Glomerular endothelial cell (primary cell): ENCODE measurements at places on chromosomes 6 and 20. TPM values are rescaled to one million over a fixed set of nuclear protein-coding genes. Genes with fewer than 3 reads are reported as not detected.
A peak's percentile ranks its signal among the peaks of the same experiment; 100 is the strongest.

DNA sequence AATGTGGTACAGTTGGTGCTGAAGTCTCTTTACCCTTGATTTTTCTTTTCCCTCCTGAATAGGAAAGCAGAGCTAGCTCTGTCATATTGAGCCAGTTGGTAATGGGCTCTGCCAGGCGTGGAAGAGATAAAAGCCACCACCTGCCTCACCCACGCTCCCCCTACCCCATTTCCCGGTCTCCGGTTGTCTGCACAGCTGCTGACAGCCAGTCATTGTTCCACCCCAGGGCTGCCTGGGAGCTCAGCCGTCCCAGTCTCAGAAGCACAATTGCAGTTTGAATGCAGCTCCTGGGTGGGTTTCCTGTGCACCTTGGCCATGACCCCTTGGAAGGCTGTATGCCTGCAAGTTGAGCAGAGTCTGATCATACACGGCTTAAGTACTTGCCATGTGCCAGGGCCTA, 675.2 kb upstream of the FLRT3 start:
- no peak for DNase-seq

DNA sequence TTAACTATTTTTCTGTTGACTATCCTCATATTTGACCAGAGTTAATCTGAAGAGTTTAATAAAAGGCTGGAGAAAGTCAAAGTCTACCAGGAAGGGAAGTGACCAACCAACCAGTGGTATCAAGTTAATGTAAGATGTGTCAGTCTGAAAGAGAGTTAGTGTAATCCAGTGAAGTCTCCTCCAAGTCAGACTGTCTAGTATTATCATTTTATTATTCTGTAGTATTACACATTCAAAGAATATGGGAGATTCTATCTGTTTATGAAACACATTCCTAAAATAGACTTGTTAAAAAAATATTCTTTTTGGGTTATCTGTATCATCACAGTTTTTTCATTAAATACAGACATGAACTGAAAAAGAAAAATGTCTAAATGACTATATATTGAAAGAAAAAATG, 194.4 kb downstream of the BTBD9 start:
- DNase-seq, result no peak

- no peak for DNase-seq
Measured at GRCh38 chr6:125066964-125067363, 86.6 kb upstream of the TPD52L1 start.

DNA sequence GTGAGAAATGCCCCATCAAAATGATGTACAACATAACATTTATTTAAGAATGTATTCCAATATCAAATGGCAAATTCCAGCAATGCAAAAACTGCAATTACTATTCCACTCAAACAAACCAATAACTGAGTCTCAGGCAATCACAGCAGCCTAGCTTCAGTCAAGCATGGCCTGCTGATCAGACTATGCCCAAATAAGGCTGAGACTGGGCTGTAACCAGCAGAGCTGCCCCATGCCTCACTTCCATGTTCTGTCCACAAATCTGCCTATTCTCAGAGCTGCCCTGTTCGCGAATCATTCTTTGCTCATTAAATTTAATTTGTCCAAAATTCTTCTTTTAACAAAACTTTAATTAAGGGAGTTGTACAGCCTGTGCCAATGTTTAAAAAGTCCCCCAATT, 155.4 kb downstream of the FNDC1 start:
- no peak for DNase-seq

DNA sequence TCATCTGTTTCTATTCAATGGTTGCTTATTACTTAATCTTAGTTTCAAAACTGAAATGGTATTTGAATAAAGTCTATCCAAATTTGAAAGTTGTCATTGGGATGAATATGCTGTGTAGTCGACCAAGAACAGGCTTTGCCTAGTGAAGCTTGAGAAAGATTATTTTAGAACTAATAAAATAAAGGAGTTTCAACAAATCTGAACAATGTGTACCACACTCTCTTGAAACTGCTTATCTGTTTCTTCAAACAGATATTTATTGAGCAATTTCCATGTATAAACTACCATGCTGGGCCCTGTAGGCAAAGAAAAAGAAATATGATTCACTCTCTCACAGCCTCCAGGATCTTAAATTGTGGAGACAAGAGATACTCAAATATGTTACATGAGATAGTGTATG, 174.4 kb downstream of the OGFRL1 start:
- DNase-seq, result no peak

- DNase-seq, result no peak
Measured at GRCh38 chr6:128657181-128657580, 136.8 kb upstream of the PTPRK start.

DNA sequence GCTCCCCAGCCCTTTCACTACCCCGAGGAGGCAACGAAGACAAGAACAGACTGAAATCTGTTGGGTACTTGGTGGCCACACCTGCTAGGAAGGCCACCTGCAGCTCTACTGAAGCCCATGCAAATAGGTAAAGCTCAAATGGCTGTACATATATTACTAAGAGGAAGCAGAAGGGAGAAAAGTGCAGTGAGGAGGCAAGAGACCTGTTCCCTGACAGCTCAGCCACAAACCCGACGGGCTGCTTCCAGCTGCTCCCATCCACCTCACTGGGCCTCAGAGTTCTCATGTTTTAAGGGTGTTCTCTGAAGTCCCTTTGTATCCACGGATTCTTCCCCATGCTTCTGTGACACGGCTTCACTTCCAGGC, 24.6 kb downstream of the TRAM2 start:
- no peak for DNase-seq

GRCh38 chr6:27894839-27895762, 17.1 kb downstream of the OR2B2 start:
- peak; percentile 76 for DNase-seq

DNA sequence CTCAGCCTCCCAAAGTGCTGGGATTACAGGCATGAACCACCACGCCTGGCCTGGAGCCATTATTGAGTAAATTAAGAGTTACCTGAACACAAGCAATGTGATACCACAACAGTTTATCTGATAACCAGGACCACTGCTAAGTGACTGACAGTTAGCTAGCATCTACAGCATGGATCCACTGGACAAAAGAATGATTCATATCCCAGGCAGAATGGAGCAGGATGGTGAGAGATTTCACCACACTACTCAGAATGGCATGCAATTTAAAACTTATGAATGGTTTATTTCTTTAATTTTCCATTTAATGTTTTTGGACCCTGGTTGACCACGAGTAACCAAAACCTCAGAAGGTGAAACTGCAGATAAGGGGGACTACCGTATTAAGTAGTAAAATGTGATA, 48.6 kb downstream of the RALGAPA2 start:
- DNase-seq, result no peak

GRCh38 chr20:10639737-10640556, 33.9 kb downstream of the JAG1 start:
- DNase-seq, result no peak

DNA sequence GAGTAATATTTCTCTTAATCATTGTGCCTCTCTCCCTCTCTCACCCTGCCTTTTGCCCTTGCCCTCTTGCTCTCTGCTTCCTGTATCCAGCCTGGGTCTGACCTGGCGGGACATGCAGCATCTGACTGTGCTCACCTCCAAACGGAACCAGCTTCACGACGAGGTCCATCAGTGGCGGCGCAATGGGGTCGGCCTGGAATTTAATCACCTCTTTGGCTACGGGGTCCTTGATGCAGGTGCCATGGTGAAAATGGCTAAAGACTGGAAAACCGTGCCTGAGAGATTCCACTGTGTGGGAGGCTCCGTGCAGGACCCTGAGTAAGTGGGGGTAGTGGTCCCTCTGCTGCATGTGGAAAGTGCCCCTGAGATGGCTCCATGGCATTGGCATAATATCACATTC, 65.9 kb downstream of the BFSP1 start:
- no peak for DNase-seq

DNA sequence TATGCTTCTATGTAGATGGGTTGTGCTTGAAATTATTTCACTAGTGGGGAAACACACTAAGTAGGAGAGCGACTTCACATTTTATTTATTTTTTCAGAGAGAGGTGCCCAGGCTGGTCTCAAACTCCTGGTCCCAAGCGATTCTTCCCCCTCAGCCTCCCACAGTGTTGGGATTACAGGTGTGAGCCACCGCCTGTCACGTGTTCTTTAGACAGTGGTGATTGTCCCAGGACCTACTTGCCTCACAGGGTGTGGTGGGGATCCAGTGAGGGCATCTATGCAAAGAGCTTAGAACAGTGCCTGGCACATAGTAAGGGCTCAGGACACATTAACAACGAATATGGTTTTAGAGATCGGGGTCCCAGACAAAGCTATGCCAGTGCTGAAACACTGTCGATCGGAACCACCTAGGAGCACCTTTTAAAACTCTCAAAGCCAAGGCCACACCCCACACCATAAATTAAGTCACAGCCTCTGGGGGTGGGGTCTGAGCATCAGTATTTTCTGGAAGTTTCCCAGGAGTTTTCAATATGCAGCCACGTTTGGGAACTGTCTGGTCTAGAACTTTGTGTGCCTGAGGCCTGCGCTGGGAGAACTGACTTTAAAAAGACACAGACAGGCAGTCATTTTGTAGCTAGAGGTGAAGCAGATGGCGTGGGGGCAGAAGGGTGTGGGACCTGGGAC, 4.8 kb upstream of the BCAS4 start:
- no peak for DNase-seq

- no peak for DNase-seq
Measured at GRCh38 chr6:30154709-30155519, 6.1 kb downstream of the TRIM10 start.

DNA sequence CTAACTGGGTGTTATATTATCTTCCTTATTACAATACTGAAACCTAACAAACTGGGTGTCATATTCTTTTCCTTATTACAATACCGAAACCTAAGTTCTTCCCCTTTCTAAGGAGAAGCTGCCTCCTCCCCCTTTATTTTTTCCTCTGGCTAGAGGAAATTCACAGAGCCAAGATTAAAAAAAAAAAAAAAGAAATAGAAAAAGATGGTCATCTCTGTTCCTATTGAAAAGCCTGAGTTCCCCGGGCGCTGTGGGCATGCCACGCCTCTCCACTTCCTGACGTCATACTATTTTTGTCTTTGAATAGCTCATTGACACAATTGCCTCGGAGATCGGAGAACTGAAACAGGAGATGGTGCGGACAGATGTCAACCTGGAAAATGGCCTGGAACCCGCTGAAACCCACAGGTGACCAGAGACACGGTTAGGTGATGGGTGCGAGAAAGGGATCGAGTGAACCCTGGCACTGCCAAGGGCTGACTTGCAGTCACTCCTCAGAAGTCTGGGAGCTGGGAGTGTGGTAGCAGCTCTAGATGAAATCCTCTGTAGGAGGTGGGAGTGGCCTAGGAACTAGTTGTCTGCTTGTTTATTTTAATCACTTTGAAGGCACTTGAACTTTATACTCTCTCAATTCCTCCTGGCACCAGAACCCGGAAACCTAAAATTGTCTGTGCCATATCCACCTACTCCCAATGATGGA, 82.2 kb upstream of the NAA20 start:
- peak; percentile 51 for DNase-seq

DNA sequence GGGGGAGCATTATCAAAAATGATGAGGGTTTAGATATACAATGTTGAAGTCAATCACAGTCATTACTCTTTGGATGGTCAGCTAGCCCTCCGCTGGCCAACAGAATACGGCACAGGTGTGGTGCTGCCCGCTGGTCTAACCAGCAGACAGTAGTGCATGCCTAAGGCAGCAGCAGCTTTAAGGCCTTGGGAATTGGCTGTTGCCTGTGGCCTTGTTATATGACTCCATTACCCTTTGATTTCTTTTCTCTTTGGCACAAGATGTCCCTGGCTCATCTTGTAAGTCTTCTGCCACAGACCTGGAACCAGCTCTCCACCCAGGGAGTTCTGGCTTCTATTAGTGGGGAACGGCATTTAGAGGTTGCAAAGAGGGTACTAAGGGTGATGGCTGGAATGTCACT, 110.2 kb downstream of the WDR27 start:
- DNase-seq, result no peak

DNA sequence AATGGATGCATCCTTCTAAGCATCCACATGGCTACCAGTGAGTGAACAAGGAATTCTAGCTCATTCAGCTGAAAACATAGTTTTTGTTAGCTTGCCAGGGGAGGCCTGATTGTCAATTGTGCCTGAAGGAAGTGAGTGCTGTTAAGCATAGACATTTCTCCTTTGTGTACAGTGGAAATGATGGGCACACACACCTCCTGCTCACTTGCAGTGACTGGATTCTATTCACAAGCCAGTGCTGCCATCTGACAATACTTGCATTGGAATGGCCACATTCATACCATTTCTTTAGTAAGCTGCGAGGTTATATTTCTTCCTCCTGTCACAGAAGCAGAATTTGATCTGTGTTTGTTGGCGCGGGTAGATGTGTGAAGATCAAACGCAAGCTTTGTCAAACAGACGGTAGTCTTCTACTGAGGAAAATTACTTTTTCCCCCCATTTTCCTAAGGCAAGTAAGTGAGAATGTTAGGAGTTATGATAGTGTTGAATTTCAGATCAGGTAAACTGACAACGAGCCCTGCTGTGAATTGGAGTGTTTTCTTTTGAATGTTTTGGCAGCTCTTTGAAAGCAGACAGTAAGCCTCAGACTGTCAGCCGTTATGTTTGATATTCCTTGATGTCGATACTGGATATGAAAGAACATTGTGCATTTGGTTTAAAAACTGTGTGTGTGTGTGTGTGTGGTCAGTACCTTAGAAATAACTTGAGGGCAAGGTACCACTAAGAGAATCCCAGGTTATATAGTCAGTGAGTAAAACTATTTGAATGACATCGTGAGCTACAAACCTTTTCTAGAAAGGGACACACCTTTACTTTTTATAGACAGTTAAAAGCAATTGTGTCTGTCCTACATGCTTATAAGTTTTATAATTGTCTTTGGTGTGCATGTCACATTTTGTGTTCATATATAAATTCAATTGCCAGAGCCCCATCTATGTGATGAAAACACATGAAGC, 84.2 kb upstream of the BMP2 start:
- DNase-seq, result no peak

DNA sequence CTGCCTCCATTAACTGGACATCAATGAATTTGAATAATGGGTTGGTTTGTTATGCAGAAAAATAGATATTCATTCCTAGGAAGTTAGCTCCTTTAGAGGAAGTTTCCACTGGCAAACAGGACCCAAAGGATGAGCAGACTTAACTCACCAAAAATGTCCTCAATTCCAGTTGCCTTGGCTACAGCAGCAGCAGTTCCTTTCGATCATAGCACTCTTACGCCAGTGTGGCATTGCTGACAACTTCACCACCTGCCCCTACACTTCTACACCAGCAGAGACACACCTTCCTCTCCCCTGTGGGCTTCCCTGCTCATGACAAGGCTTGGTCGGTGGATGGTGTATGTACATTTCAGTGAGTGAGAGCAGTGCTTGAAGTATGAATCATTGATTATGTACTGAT, 532.8 kb downstream of the QKI start:
- DNase-seq, result no peak

The PET117 gene
- 4.9 and 11.4 TPM in 2 replicates for total RNA-seq

The HIVEP1 gene
- total RNA-seq, result 27.3 and 38.5 TPM in 2 replicates

The RWDD2A gene
- 3.8 and 5.1 TPM in 2 replicates for total RNA-seq

The MUCL3 gene
- total RNA-seq, result not detected in 2 replicates

The COL11A2 gene
- under 0.01 and 0.53 TPM in 2 replicates for total RNA-seq

The DHX35 gene
- 7.2 and 9.0 TPM in 2 replicates for total RNA-seq

The GTPBP2 gene
- total RNA-seq, result 44.9 and 68.1 TPM in 2 replicates

The FAM83C gene
- not detected in 2 replicates for total RNA-seq

The GRM1 gene
- 0.05 and 0.06 TPM in 2 replicates for total RNA-seq
